ENCODE measurements at places on chromosomes 12 and 14.

DNA sequence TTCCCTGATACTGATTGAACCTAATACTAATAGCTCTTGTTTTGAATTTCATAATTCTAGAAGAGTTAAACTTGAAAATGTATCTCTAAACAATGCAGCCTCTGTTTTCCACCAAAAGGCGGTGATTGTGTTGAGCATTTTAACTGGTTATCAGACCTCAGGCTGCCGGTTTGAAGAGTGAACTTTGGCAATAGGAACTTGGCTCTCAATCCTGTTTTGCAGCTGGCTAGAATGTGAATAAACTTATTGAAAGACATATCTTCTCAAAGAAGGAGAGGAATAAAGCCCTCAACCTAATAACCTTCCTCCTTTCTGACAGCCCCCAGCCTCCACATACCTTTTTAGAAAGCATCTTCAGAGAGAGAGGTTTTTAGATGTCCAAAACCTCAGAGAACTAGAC is 105.4 kb downstream of the SRGAP1 start:
- no peak for DNase-seq

- no peak for DNase-seq
Observed at GRCh38 chr12:92080911-92081285, 64.7 kb downstream of the BTG1 start.

- no peak for DNase-seq
Observed at GRCh38 chr12:93019212-93019927, 90.3 kb upstream of the EEA1 start.

- DNase-seq, result peak; percentile 38
Observed at GRCh38 chr12:95218150-95219133, 835 bp downstream of the VEZT start.

- no peak for DNase-seq
Observed at GRCh38 chr14:30864934-30865333, 9.4 kb upstream of the COCH start.

- no peak for DNase-seq
Observed at GRCh38 chr12:40171501-40171900, 53.3 kb upstream of the LRRK2 start.

- no peak for DNase-seq
Observed at GRCh38 chr12:68428724-68429501, 96.8 kb upstream of the MDM1 start.

DNA sequence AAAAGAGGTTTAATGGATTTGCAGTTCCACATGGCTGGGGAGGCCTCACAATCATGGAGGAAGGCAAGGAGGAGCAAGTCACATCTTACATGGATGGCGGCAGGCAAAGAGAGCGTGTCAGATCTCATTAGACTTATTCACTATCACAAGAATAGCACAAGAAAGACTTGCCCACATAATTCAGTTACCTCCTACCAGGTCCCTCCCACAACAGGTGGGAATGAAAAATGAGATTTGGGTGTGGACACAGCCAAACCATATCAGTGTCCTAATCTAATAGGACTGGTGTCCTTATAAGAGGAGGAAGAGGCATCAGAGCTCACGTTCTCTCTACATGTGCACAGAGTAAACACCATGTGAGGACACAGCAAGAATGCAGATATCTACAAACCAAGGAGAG is 25.9 kb downstream of the DYRK2 start:
- DNase-seq, result no peak

DNA sequence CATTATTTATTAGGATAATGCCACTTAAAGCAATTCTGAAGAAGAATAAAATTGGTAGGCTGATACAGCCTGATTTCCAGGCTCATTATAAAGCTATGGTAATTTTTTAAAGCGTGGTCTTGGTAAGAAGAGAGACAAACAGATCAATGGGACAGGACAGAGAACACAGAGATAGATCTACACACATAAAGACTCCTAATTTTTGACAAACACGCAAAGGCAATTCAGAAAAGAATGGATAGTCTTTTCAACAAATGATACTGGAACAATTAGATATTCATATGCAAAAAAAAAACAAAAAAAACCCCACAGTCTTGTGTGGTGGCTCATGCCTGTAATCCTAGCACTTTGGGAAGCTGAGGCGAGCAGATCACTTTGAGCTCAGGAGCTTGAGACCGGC is 25.9 kb upstream of the MEG3 start:
- DNase-seq, result no peak

Data from brain microvascular endothelial cell (primary cell).